Uterine smooth muscle cell (primary cell): ENCODE measurements at places on chromosomes 5 and 9. TPM values are rescaled to one million over a fixed set of nuclear protein-coding genes. Genes with fewer than 3 reads are reported as not detected.

CNTLN gene
- 12.1 and 15.5 TPM in 2 replicates for total RNA-seq

ITK gene
- total RNA-seq: not detected in 2 replicates

DMGDH gene
- 1.1 and 3.6 TPM in 2 replicates for total RNA-seq

DDX4 gene
- total RNA-seq: not detected in 2 replicates

SPINK13 gene
- total RNA-seq: 0.22 and 0.37 TPM in 2 replicates

ACOT12 gene
- 0.37 and 0.89 TPM in 2 replicates for total RNA-seq

SLC12A2 gene
- 25.4 and 30.5 TPM in 2 replicates for total RNA-seq

FABP6 gene
- total RNA-seq: not detected in 2 replicates

SCGB3A2 gene
- total RNA-seq: not detected in 2 replicates

TNC gene
- total RNA-seq: 364 and 531 TPM in 2 replicates

TMC1 gene
- total RNA-seq: 0.62 and 2.1 TPM in 2 replicates

DDX31 gene
- 13.0 and 14.4 TPM in 2 replicates for total RNA-seq

ZDHHC11B gene
- total RNA-seq: 0.50 TPM in 1 of 2 replicates, not detected in the other

WNK2 gene
- total RNA-seq: 0.11 and 0.25 TPM in 2 replicates

AK1 gene
- 15.1 and 15.2 TPM in 2 replicates for total RNA-seq
